ENCODE measurements at places on chromosomes 6 and 20.

- DNase-seq = no peak
Observed at GRCh38 chr6:24117021-24117420, 9.0 kb upstream of the NRSN1 start.

GRCh38 chr6:142395768-142396231 is 94.0 kb downstream of the ADGRG6 start:
- no peak for DNase-seq

DNA sequence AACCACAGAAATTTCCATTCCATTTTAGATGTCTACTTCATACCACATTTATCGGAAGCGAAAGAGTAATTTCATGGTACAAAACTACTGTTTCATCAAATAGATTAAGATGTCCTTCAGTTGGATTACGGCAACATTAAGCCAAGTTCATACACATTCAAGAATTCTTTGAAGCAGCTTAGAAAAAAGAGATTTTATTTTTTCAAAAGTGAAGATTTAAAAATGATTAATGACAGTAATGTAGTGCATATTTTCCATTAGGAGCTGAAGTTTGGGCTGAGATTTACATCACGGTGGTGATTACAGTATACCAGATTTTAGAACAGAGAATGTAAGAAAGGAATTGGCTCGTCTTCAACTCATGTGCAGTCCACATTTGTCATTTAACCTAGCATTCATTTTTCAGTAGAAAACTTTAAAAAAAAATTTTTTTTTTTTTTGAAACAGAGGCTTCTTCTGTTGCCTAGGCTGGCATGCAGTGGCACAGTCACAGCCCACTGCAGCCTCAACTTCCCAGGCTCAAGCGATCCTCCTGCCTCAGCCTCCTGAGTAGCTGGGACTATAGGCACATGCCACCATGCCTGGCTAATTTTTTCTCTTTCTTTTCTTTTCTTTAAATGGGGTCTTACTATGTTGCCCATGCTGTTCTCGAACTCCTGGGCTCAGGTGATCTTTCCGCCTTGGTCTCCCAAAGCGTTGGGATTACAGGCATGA is 1.9 kb downstream of the SYNJ2 start:
- no peak for DNase-seq

DNA sequence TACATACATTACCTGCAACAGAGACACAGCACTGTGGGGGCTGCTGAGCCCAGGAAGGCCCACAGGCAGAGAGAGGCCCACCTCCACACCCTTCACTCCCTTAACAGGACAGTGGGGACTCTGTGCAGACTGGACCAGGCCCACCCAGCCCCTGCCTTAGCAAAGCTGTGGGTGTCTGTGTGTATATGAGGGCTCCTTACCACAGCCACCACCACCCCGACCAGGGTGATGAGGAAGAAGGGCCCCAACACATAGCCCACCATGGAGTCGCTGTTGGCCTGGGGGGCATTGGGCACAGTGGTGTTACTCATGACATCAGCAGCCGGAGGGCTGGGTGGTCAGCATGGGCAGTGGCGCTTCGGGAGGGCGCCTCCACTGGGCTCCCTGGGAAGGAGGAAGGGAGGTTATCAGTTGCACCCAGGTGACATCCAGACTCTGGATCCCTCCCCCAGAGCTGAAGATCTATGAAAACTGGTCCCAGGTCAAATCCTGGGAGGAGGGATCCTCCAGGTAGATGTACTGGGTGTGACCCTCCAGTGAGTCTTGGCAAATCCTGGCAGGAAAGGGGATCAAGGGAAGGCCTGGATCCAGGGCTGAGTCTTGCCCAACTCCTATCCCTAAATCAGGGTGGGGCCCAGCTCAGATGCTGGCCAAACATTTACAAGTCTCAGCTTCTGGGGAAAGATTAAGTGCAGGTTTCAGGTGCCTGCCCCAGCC is 1.2 kb downstream of the SMIM29 start:
- peak; percentile 62 for DNase-seq

Data from erythroblast (primary cell).